ENCODE measurements at places on chromosomes 4 and X.

GRCh38 chr4:57270346-57270745, 160.2 kb upstream of the IGFBP7 start:
- DNase-seq = no peak

DNA sequence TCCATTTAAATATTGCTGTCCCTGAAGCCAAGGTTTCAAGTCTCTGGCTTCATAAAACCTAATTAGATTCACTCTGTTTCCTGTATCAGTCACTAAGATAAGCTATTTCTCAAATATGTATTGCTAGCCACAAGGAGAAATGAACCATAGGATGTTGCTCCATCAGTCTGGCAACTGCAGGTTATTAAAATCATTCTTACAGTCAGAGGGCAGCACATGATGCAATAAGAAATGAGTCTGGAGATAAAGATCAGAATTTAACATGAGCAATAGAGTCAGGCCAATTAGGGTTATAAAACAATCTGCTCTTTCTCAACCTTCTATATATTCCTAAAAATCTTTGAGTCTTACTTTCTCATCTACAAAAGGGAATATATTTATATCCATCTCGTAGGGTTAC, 7.2 kb downstream of the PRKG2 start:
- no peak for DNase-seq

- DNase-seq = no peak
These were observed 88.0 kb upstream of the SLITRK2 start for GRCh38 chrX:145729635-145730034.

DNA sequence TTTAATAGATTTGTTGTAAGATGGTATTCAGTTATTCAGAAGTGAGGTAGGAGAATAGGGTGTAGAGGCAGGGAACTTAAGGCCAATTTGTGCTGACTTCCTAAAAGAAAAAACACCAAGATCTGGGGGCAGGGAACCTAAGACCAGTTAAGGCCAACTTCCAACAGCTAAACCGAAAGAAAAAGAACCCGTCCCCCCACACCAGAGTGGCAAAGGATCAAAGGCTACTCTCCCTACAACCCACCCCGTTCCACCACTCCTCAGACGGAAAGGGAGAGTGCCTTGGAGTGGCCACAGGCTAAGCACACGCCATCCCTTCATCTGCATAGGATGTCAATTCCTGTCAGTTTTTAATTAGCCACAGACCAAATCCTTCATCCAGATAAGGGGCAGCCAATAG, 3.7 kb upstream of the ZNF718 start:
- DNase-seq = no peak

- no peak for DNase-seq
These were observed 586 bp upstream of the NSG1 start for GRCh38 chr4:4386296-4386735.

- no peak for DNase-seq
These were observed 123.6 kb downstream of the MGST2 start for GRCh38 chr4:139789096-139789654.

DNA sequence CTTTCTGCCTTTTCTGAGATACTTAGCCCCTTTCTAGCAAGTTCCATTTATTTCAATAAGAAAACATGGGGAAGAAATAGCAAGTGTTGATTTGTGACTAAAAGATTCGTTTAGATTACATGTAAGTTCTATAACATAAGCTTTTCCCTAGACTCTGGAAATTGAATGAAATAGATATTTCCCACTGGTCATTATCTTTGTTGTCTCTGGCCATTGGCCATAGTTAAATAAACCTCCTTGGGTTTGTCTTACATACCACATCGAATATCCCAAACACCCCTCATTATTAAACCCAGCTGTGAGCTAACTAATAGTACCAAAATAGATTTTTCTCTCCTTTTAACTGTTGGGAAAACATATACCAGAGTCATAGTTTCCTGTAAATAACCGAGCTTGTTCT, 534.8 kb downstream of the IQCM start:
- no peak for DNase-seq

- DNase-seq = no peak
These were observed 27.5 kb downstream of the ARX start for GRCh38 chrX:24988314-24988713.

DNA sequence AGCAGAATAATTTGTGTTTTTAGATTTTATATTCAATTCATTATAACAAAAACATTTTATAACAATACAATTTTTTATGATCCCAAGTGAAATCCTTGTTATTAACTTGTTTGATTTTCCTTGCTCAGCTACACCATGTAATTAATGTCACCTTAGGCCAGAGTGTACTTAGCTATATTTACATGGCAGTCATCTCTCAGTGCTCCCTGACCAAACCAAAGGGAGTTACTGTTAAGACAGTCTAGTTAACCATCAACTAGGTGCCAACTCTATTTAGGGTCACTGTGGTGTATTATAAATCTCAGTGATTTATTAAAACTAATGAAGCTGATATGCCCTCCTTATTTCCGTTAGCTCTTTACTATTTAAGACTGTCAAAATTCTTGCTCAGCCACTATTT, 44.4 kb downstream of the CCDC158 start:
- DNase-seq = no peak

GRCh38 chrX:11757719-11758399, at the start of gene MSL3:
Gene MSL3 (plus strand): TSS chrX:11758237. CDS start chrX:11758264, 27 bp downstream.
- peak; percentile 13 for DNase-seq

DNA sequence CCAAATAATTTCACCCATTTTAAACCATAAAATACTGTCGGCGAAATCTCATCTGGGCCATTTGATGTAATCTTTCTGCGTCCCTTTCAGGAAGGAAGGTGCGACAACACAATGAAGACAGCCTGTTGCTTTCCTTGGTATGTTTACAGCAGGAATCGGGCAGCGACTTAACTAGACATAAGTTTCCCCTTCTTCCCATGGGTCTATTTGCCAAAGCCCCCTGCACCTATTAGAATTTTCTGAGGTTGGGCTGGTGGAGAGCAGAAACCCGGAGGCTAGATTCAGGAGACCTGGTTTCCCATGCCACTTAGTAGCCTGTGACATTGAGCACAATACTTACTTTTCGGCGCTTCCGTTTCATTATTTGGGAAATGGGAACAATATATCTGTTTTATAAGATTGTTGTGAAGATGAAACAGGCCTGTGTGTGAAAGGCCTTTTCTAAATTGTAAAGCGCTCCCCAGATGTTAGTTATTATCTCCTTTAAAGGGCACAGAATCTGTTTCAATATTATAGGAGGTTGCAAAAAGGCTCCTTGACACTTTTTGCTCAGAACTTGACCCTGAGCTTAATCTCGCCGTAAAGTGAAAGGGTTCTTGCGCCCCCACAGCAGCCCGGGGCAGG, 552 bp upstream of the AFF1 start:
- DNase-seq = no peak

- DNase-seq = no peak
These were observed 1584.3 kb downstream of the STIM2 start for GRCh38 chr4:28444886-28445496.

- no peak for DNase-seq
These were observed 369.8 kb downstream of the DTHD1 start for GRCh38 chr4:36651253-36651652.

GRCh38 chr4:149056615-149057014, 614.4 kb upstream of the NR3C2 start:
- no peak for DNase-seq

- DNase-seq = no peak
These were observed 22.7 kb downstream of the BST1 start for GRCh38 chr4:15725608-15726007.

DNA sequence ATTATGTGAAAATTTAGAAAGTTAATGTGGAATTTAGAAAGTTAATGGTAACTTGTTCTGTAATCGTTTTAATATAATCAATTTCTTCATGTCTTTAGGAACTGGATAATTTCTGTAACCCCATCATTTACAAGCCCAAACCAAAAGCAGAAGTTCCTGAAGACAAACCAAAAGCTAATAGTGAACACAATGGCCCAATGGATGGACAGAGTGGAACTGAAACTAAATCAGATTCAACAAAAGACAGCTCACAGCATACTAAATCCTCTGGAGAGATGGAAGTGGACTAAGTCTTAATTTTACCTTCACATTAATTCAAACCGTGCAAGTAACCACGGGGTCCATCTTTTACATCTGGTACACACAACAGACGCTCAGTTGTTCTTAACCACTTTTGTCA, 48.1 kb upstream of the PLK4 start:
- no peak for DNase-seq

GRCh38 chrX:64379924-64380323, 15.3 kb downstream of the MTMR8 start:
- no peak for DNase-seq

- peak; percentile 14 for DNase-seq
These were observed 726.6 kb downstream of the TRAM1L1 start for GRCh38 chr4:116358633-116359222.

DNA sequence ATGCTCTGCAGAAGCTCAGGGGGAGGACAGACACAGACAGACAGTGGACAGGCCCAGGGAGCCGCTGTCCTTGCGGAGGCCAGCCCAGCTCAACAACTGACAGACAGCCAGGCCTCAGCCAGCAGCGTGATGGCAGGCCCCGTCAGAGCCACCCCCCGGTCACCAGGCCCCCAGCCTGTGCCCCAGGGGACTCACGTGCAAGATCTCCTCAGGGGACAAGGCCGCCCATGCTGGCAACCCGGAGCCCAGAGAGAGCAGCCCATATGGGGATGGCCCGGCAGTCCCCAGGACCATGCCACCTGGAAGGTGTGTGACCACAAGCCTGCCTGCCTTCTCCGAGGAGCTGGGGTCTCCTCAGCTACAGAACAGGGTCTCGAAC, 28.0 kb upstream of the MXD4 start:
- no peak for DNase-seq

DNA sequence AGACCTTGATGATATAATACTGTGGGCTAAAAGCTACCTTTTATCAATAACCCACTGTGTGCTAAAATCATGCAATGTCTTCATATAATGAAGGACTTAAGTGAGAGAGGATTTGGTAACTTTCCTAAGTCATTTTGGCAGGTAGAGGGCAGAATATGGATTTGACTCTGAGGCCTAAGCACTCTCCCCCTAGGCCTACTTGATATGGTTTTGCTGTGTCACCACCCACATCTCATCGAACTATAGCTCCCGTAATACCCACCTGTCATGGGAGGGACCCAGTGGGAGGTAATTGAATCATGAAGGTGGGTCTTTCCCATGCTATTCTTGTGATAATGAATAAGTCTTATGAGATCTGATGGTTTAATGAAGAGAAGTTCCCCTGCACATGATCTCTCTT, 229.7 kb downstream of the GBA3 start:
- no peak for DNase-seq

DNA sequence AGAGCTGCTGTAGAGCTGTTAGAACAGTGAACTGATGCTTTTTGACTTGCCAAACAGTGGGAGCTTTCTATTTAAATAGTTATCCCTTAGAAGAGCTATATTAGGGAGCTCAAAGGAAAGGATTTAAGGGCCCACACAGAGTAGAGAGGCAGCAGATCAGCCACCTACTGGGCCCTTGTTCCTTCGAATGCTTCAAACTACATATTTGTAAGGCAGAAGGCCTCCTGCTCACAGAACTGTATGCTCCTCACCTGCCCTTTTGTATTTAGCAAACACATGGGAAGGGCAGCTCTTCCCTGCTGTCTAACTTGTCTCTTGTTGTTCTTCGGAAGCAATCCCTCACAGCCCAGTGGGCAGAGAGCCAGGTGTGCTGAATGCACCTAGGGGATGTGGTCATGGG, 38.0 kb downstream of the IL1RAPL1 start:
- no peak for DNase-seq

DNA sequence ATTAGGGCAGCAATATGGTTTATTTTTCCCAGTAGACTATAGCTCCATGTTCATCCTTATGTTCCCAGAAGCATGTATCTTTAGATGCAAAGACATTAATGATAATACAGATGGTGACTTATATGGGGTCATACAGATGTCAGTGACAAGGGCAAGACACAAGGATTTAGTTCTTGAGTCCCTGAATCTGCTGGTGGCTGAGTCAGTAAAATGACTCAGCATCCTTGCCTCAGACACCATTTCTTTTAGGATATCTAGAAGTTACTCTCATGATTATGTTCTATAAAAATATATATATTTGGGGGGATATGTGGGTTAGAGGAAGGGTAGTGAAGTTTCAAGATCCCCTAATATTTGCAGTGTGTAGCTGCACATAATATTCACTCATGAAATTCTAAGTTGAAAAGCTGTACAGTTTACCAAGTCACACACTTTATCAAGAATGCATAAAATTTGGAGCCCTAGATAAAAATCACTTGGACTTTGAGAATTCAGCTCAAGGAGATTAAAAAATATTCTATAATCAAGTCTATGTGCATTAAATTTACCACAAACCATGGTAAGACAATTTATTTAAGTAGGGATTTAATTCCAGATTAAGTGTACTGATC, 101.9 kb downstream of the LNX1 start:
- DNase-seq = no peak

GRCh38 chr4:101501421-101501820, 154.1 kb upstream of the PPP3CA start:
- DNase-seq = no peak

- DNase-seq = no peak
These were observed 10.1 kb upstream of the FGG start for GRCh38 chr4:154622598-154622997.

DNA sequence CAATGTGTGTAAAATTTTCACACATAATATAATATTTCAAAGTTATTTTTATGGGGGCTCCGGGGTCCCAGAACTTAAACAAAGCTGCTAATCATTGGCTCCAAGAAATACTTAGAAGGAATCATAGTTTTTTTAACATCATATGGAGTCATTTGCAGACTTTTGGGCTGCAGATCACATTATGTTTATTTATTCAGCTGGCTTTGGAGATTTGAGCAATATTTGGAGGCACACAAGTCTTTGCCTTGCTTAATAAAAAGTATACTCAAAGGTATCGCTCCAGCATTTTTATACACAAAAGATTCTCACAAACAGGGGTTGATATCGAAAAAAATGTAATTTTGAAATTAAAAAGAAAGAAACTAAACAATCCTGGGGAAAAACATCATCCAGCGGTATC, 382.5 kb upstream of the TENM3 start:
- no peak for DNase-seq

GRCh38 chr4:48836658-48837057, 5.8 kb downstream of the OCIAD1 start:
- no peak for DNase-seq

DNA sequence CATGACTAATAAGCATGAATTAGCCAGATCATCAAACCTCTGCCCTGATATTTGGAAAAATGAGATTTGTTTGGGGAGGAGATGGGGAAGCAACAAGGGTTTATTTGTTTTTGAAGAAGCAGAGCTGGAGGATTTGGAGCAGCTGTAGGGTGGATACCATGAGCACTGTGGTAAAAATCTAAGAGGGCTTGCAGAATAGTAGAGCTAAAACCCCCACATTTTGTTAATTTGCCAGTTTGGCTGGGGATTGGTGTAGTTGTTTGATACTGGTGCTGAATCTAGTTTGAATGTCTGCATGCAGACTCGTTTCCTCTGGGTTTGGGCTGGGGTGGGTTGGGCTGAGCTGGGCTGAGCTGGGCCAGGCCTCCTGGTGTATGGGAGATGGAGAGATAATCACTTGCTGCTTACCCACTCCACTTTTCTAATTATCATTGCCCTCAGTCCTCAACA, 43.7 kb downstream of the SMAD1 start:
- no peak for DNase-seq

DNA sequence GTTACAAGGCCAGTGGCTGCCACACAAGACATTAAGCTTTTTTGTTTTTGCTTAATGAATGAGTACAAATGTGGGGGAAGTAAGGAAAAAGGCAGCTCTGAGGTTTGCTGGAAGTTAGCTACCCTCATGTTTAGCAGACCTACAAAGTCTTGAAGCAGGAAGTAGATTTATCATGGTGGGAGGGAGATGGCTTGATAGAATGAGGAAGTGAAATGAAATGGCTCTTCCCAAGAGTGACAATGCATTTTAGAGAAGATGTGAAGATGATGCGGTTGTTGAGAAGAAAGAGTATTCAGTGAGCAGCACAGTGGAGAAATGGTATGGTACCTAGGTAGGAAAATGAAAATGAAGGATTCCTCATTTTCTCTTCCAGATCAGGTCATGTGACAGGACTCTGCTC, 108.0 kb downstream of the SLIT2 start:
- DNase-seq = no peak
